OCI-LY7 (cell line): ENCODE measurements at places on chromosomes 3 and 15. TPM values are rescaled to one million over a fixed set of nuclear protein-coding genes. Genes with fewer than 3 reads are reported as not detected.

DNA sequence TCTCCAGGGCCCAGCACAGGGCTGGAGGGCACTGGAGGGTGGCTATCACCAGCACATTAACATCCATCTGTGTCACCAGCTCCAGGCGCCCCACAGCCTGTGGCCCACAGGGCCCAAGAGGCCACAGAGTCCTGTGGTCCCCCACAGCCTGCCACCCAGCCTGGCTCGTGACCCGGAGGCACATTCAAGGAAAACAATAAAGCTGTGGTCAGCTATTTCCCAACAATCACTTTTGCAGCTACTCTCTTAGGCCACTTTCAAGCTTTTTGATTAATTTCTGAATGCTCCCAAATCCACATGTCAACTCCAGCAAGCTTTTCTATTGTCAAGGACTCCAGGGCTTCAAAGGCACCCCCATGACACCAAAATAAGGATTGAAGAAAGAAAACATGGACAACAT lies 16.7 kb downstream of the IDH2 start:
- no peak for DNase-seq

DNA sequence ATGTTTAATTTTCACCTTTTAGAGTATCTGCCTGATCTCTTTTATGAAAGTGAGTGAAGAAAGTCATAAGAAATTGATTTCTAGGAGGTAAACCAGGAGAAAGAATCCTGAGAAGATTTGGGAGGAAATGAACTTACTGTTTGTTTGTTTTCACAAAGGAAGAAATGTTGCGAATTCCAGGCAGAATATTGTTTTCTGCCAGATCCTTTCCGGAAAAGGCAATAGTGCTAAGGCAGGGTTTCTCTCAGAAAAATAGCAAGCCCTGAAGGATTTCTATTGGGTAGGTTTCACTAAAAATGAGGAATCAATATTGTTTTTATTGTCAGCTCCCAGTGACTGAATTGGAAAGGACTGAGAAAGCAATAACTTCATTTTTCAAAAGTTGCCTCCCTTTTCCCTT lies 85.7 kb upstream of the TGFBR2 start:
- DNase-seq = no peak

- no peak for DNase-seq
Observed at GRCh38 chr15:78194568-78194925, 39.8 kb downstream of the ACSBG1 start.

GRCh38 chr3:187293516-187294430 lies 2.2 kb upstream of the MASP1 start:
- no peak for DNase-seq

GRCh38 chr3:62710751-62711150 lies 164.5 kb downstream of the CADPS start:
- DNase-seq = no peak

- no peak for DNase-seq
Observed at GRCh38 chr3:29070959-29071634, 209.8 kb upstream of the RBMS3 start.

- no peak for DNase-seq
Observed at GRCh38 chr3:136840252-136840651, 21.3 kb downstream of the SLC35G2 start.

- no peak for DNase-seq
Observed at GRCh38 chr3:30293621-30294240, 312.7 kb upstream of the TGFBR2 start.

DNA sequence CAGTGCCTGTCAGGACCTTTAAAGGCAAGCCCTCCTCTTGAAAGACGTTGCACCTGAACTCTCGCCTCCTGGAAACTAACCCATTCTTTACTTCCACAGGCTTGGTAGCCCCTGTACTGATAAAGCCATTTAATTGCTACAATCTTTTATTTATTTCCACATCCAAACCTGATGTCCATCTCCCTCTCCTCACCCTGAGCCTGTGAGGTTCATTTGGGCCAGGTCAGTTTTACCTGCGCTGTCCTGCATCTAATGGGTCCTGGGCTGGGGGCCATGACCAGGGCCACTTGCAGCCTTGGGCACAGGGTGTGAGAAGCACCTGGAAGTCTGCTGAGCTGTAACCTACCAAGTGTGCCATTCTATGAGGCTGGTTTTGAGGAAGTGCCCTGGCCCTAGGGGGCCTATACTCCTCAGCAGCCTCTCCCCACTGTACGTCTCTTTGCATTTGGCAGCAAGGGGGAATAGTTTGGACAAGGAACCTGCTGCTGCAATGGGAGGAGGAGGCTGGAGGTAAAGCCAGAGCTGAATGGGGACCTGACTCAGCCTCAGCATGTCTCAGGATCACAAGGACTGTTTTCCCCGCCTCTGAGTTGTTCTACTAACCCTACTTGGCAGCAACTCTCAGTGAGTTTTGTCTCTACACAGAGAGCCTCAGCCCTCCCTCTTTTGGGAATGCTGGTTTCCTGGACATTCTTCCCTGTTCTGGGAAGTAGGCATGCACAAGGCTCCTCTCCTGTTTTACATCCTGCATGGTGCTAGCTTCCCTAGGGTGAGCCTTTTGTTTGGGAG lies 53.8 kb downstream of the WDR76 start:
- no peak for DNase-seq

DNA sequence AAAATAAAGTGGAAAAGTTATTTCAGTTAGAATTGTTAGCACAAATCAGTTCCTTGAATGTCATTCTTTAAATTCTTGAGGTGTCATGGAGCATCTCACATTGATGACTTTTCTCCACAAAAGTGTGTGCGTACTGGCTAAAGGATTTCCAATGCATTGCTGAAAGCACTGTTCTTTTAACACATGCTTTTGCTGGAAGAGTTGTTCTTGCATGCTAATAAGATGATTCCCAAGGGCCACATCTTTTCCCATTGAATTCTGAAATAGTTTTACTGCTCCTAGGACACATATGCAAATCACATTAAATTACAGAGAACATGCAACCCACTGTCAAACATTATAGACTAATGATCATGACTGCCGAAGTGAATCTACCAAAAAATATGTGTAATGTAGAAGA lies 516.3 kb upstream of the CADM2 start:
- DNase-seq = no peak

GRCh38 chr3:104245261-104245660 lies 1121.4 kb upstream of the ALCAM start:
- no peak for DNase-seq

- no peak for DNase-seq
Observed at GRCh38 chr15:31082771-31083369, 18.7 kb downstream of the TRPM1 start.

DNA sequence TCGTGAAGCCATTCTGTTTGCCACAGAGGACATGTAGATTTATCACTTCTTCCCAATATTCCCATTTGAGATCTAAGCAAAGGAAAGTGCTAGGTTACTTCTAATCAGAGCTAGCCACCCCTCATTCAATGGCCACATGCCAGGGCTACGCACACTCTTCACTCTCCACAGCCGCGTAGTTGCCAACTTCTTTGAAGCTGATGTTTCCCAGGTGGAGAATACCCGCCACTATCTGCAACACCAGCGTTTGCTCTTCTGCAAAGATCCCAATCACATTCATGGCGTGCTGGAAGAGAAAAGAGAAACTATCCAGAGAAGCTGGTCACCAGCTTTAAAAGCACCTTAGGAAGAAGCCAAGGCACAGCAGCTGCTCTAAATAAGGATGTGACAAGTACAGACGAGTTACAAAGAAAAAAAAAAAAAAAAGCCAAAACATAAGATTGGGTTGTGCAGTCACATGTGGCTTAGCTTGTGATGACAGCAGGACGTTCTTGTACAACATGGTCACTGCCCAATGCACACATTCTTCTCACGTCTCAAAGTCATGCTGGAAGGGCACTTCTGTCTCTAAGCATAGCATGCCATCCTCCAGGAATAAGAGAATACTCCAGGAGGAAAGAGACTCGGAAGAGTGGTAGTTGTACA lies 16.4 kb downstream of the LDHAL6B start:
- DNase-seq = no peak

DNA sequence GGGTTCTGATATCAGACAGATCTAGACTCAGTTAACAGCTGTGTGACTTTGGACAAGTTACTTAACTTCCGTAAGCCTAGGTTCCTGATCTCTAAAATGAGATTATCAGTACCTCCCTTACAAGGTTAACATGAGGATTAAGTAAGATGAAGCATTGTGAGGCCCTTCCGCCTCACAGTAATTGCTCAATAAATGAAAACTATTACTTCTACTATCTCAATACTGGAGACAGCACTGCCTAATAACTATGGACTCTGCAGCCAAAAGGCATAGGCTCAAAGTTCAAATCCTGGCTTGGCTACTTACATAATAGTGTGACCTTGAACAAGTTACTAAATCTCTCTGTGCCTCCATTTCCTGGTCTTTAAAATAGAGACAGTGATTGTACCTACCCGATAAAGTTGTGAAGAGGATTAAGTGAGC lies 82.0 kb upstream of the ATP11B start:
- no peak for DNase-seq

Gene SLC15A2
- 15.2 and 25.3 TPM in 2 replicates for total RNA-seq

Gene ADAMTS9
- total RNA-seq = not detected in 2 replicates

Gene PPP4R2
- 86.5 and 99.5 TPM in 2 replicates for total RNA-seq

Gene SYNPR
- total RNA-seq = not detected in 2 replicates

Gene FBXO40
- total RNA-seq = not detected in 2 replicates

Gene CTXN2
- 0.34 and 0.35 TPM in 2 replicates for total RNA-seq

Gene ST8SIA2
- not detected in 2 replicates for total RNA-seq
